Stimulated activated CD4-positive, alpha-beta T cell treated with anti-CD3 and anti-CD28 coated beads, Interleukin-4, amount 100 ng/mL, for 1 hour (primary cell): ENCODE measurements at places on chromosomes 16 and 17.

GRCh38 chr17:79574108-79574507 lies 36.7 kb downstream of the RBFOX3 start:
- no peak for DNase-seq

- no peak for DNase-seq
Measured at GRCh38 chr17:82869536-82869935, 29.7 kb upstream of the ZNF750 start.

- no peak for DNase-seq
Measured at GRCh38 chr16:31064882-31065461, 9.1 kb downstream of the ZNF668 start.

DNA sequence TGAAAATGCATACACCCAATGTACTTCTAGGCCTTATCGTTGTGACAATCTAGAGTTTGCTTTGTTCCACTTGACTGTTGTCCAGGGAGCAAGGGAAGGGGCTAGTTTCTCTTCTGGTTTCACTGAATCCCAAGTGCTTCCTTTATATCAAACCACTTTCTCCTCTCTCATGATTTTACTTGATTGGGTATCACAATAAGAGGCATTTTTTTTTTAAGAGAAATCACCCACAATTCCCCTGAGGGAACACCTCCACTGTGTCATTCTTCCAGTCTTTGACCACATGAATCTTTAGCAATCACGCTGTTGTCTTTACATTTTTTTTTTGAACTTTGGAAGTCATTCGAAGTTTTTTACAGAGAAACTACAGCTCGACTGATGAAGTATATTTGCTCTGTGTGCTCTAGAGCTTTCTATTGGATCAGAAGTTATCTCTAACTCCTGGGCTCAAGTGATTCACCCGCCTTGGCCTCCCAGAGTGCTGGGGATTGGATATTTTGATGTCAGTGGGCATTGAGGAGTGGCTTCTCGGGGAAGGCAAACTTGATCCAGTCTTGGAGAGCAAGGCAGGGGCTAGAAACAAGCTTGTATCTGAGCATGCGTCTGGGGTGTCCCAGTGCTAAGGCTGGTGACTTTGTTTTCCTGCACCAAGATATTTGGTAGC lies 3.0 kb downstream of the CDH1 start:
- DNase-seq: no peak

GRCh38 chr17:59002848-59003247 lies 103.8 kb downstream of the TRIM37 start:
- DNase-seq: no peak

DNA sequence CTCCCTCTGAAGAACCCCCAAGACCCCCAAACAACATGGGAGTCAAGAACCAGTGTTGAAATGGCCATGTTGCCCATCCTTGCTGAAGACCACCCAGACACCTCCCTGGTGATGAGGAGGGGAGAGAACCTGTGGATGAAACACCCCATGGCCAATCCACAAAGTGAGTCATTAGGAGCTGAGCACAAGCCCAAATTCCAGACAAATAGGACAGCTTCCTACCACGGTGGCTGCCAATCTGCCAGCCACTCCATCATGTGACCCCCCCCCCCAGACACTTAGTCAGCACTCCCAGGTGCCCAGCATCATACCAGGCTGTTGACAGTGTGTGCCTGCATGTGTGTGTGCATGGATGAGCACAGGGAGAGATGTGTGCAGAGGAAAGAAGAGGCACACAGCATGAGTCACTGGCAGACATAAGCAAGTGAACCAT lies 26.4 kb upstream of the RPL38 start:
- DNase-seq: no peak

- no peak for DNase-seq
Measured at GRCh38 chr16:19997734-19998133, 76.0 kb downstream of the GPR139 start.

DNA sequence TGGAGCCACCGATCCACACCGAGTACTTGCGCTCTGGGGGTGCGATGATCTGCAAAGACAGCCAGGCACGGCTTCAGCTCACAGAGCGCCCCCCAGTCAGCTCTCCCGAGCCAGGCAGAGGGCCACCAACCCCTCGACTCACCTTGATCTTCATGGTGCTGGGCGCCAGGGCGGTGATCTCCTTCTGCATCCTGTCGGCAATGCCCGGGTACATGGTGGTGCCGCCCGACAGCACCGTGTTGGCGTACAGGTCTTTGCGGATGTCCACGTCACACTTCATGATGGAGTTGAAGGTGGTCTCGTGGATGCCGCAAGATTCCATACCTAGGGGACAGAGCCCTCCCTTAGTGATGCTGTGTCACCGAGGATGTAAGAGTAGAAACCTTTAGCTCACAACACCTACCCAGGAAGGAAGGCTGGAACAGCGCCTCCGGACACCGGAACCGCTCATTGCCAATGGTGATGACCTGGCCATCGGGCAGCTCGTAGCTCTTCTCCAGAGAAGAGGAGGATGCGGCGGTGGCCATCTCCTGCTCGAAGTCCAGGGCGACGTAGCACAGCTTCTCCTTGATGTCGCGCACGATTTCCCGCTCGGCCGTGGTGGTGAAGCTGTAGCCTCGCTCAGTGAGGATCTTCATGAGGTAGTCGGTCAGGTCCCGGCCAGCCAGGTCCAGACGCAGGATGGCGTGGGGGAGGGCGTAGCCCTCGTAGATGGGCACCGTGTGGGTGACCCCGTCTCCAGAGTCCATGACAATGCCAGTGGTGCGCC lies 1.6 kb downstream of the ACTG1 start:
- DNase-seq: peak; percentile 33

DNA sequence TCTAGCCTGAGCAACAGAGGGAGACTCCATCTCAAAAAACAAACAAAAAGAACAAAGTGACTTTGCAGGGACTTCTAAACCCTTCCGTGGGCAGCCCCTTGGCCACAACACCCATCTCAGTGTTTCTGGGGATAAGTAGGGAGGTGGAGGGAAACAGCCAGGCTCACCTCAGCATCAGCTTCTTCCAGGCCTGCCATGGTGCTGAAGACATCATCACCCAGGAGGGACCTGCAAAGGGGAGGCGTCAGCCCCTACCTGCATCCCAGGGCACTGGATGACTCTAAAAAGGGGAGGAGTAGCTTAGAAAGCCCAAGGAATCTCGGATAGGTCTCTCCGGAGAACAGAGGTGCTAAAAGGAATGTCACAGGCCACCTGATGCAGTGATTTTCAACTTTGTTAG lies 9.8 kb downstream of the FBF1 start:
- DNase-seq: no peak

- no peak for DNase-seq
Measured at GRCh38 chr16:77555791-77556190, 121.0 kb upstream of the ADAMTS18 start.

DNA sequence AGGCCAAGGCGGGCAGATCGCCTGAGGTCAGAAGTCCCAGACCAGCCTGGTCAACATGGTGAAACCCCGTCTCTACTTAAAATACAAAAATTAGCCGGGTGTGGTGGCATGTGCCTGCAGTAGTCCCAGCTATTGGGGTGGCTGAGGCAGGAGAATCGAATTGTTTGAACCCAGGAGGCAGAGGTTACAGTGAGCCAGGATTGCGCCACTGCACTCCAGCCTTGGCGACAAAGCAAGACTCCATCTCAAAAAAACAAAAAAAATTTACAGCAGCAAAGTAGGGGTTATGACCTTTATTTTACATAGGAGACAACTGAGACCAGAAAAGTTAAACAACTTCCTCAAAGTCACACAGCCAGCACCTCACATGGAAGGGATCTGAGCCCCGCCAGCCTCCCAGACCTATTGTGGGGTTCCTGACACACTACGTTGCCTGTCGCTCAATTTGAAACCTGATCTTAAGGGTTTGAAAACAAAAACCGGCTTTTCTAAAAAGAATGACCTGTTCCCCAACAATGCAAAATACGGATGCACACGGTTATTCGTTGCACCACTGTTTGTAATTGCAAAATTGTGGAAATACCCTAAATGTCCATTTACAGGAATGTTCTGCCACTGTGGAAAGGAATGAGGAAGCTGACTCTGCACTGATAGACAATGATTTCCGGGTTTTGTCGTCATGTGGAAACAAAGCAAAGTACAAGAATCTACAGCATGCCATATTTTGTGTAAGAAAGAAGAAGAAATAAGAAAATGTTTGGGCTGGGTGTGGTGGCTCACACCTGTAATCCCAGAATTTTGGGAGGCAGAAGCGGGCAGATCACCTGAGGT lies 77.2 kb downstream of the CNGB1 start:
- no peak for DNase-seq

GRCh38 chr16:53882310-53882709 lies 178.4 kb downstream of the FTO start:
- no peak for DNase-seq

- DNase-seq: no peak
Measured at GRCh38 chr17:45320349-45320930, 3.6 kb upstream of the MAP3K14 start.

DNA sequence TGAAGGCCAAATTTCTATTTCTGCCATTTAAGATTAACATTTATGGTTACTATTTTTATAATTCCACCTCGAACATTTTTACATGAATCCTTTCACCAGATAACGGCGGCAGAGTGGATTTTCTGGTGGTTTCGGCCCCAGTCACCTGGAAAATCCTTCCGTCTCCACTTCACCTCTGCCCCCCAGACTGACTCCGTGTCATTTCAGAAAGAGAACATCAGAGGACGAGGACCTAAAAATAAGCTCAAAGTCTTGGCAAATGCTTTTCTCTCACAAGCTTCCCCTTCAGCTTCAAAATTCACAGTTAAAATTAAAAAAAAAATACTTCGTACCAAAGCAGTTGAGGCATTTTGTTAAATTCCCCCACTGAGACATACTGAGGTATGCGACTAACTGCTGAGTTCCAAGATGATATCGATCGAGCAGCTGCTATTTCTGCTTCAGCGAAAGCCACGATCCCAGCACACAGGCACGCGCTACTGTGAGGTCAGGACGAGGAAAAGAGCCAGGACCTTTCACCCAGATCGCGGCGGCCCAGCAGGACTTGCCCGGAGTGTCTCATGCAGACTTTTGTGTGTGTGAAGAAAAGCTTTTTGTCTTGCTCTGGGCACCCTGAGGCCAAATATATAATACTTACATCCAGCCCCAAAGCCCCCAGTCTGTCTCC lies 36.8 kb downstream of the ASPA start:
- no peak for DNase-seq

DNA sequence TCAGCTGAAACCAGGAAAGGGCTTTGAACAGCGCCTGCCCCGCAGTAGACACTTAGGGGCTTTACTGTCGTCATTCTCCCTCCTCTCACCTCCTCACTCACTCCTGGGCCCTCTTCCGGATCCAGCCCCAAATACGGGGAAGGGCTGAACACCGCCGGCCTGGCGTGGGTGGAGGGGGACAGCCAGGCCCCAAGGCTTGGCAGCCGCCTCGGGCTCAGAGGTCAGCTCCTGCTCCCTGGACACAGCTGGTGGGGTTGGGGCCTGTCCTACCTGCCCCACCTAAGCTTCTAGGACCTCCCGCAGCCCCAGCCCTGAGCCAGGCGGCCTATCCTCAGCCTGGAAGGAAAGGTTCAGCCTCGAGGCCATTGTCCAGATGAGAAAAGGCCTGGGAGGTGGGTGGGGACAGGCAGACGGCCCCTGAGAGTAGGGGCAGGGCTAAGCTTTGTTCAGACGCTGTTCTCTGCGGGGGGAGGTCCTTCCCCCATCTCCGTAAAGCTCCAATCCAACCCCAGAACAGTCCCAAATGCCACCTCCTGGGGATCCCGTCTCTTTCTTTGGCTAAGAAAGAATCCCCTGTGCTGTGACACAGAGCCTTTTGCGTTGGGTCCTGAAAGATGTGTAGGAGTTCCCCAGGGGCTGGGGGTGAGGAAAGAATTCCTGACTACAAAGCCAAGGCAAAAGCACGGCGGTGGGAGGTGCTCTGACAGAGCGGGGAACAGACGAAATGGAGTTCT lies 881 bp upstream of the LLGL1 start:
- no peak for DNase-seq

- DNase-seq: peak; percentile 35
Measured at GRCh38 chr17:21039839-21040575, 2.8 kb downstream of the USP22 start.

- DNase-seq: no peak
Measured at GRCh38 chr17:52751051-52751450, 592.5 kb upstream of the CA10 start.
